Astrocyte (in vitro differentiated cells and primary cell): ENCODE measurements at places on chromosomes 6 and 20. TPM values are rescaled to one million over a fixed set of nuclear protein-coding genes. Genes with fewer than 3 reads are reported as not detected.
A peak's percentile ranks its signal among the peaks of the same experiment; 100 is the strongest.

DNA sequence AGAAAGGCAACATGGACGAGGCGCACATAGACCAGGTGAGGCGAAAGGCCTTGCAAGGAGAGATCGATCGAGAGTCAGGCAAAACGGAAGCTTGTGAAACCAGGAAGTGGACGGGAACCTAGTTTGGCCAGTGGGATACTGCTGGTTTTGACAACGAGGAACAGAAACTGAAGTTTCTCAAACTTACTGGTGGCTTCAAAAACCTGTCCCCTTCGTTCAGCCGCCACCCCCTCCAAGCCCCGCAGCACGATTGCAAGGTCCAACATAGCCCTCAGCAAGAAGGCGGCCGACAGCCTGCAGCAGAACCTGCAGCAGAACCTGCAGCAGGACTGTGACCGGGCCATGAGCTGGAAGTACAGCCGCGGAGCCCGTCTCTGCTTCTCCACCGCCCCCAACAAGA lies 238.0 kb downstream of the KHDC1L start:
- no peak for DNase-seq
- H3K27me3 ChIP-seq, result no peaks in the 10 kb centered on the region
- no peaks in the 10 kb centered on the region for H3K4me1 ChIP-seq
- no peak overlapping the region for H3K27ac ChIP-seq
- no peak overlapping the region for H3K4me3 ChIP-seq

DNA sequence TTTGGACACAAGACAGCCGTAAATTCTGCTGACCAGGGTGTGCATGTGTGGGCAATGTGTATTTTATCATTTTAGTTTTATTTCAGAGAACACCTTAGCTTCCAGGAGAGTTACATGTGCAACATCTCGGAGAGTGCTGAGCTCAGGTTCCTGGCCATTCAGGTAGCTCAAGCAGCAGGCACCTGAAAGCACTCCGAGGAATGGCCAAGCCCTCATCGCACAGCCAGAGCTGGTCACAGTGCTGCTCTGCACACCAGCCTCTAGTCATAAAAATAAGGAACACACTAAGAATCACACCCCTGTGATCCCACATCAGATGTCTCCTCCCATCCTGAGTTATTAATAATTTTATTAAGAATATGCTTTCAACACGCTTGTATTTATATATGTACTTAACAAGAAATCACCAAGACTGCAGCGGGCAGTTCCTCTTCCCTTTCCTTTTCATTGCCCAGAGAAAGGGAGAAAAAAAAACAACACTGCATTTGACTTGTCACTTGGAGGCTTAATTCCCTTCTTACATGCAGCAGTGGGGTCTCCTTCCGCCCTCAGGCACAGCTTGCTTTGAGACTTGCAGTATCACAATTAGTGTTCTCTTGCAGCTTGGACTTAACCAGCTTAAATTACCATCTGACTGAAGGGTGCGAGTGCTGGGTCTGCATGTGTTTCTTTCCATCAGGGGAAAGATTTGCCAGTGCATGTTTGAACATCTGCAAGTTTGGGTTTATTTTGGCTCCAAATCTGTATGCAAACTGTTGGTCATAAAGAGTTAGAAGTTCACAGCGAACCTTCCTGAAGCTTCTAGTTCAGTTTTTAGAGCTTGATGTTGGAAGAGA lies 36.0 kb upstream of the IRF4 start:
- DNase-seq, result no peak
- no peaks in the 10 kb centered on the region for H3K27me3 ChIP-seq
- no peaks in the 10 kb centered on the region for H3K36me3 ChIP-seq
- H3K4me1 ChIP-seq, result no peaks in the 10 kb centered on the region
- H3K4me3 ChIP-seq, result no peak overlapping the region

- DNase-seq, result no peak
- H3K27me3 ChIP-seq, result no peaks in the 10 kb centered on the region
- no peak overlapping the region for H3K27ac ChIP-seq
- no peak overlapping the region for H3K4me3 ChIP-seq
Observed at GRCh38 chr6:143185288-143185687, 124.6 kb downstream of the AIG1 start.

GRCh38 chr20:6104493-6105188 lies 18.2 kb downstream of the FERMT1 start:
- no peaks in the 10 kb centered on the region for H3K4me1 ChIP-seq
- no peak overlapping the region for H3K27ac ChIP-seq
- no peaks in the 10 kb centered on the region for H3K27me3 ChIP-seq
- peak; percentile 44 for DNase-seq
- no peak overlapping the region for H3K4me3 ChIP-seq

DNA sequence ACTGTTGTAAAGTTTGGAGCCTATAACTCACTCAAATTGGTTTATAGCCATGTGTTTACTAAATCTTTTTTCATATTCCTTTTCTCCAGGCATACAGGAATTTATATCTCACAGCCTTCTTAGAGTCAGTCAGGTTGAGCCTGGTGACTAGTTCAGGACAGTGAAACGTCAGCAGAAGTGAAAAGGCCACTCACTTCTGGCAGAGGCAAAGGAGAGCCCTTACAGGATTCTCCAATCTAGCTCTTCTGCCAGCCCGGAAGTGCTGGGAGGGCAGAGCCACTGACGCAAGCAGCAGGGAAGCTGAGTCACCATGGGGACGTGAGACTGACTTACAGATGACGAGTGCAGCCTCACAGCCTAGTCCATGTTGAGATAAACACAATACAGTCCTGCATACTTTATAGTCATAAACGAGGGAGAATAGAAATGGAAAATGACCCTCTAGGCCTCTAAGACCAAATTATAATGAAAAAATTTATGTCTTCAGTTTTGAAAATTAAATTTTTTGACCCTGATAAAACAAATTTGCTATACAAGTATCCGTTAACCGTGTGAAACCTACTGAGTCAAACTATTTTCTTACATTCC lies 1.3 kb downstream of the PXT1 start:
- DNase-seq, result peak; percentile 99
- H3K4me1 ChIP-seq, result peaks cover 34% of the 10 kb centered on the region
- no peaks in the 10 kb centered on the region for H3K36me3 ChIP-seq
- no peak overlapping the region for H3K4me3 ChIP-seq

DNA sequence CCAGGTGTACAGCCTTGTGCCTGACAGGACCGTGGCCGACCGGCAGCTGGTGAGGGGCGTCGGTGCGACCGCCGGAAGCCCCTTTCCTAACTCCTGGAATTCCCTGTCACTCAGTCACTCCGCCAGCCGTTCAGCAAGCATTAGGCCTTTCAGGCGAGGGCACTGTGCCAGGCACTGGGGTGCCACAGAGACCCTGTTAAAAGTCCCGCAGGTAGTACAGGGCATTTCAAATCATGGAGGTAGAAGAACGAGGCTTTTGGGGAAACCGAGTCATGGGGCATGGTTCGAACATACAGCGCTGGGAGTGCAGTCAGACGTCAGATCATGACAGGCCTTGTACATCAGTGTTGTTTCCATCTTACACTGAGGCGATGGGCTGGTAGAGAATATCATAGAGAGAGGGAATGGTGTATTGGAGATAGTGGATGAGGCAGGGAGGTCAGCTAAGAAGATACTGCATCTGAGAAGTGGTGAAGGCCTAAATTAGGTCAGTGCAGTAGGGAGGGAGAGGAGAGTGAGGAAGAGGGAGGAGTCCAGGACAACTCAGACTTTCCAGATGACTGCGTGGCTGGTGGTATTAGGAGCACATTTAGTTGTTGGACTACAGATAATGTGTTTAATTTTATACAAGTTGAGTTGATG lies 892 bp upstream of the DXO start:
- H3K4me3 ChIP-seq, result peak overlapping the region; percentile 87
- no peaks in the 10 kb centered on the region for H3K27me3 ChIP-seq
- H3K27ac ChIP-seq, result peak overlapping the region; percentile 92
- H3K36me3 ChIP-seq, result peaks cover 5% of the 10 kb centered on the region
- peak; percentile 61 for DNase-seq

- H3K36me3 ChIP-seq, result no peaks in the 10 kb centered on the region
- no peaks in the 10 kb centered on the region for H3K27me3 ChIP-seq
- no peak for DNase-seq
- no peak overlapping the region for H3K4me3 ChIP-seq
- H3K4me1 ChIP-seq, result peaks cover 13% of the 10 kb centered on the region
Observed at GRCh38 chr6:34810936-34811632, 19.2 kb downstream of the BLTP3A start.

DNA sequence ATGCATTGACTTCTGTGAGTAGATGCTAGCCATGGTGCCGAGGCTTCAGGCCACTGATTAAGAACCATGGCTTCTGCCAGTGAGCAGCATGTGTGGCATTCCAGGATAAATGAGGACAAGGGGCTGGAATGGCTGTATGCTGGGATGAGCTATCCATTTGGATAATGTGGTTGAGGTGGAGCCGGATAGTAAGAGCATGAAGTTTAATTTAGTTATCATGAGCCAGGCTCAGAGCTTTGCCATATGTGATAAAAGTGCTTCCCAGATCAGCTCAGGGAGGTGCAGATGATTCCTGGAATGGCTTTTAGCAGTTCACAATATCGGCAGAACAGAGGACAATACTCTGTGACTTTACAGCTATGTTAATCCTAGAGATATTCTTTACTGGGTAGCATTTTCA lies 34.6 kb upstream of the RNF8 start:
- peaks cover 9% of the 10 kb centered on the region for H3K4me1 ChIP-seq
- no peaks in the 10 kb centered on the region for H3K27me3 ChIP-seq
- H3K4me3 ChIP-seq, result no peak overlapping the region
- H3K36me3 ChIP-seq, result peaks cover 39% of the 10 kb centered on the region
- DNase-seq, result no peak
- H3K27ac ChIP-seq, result no peak overlapping the region

DNA sequence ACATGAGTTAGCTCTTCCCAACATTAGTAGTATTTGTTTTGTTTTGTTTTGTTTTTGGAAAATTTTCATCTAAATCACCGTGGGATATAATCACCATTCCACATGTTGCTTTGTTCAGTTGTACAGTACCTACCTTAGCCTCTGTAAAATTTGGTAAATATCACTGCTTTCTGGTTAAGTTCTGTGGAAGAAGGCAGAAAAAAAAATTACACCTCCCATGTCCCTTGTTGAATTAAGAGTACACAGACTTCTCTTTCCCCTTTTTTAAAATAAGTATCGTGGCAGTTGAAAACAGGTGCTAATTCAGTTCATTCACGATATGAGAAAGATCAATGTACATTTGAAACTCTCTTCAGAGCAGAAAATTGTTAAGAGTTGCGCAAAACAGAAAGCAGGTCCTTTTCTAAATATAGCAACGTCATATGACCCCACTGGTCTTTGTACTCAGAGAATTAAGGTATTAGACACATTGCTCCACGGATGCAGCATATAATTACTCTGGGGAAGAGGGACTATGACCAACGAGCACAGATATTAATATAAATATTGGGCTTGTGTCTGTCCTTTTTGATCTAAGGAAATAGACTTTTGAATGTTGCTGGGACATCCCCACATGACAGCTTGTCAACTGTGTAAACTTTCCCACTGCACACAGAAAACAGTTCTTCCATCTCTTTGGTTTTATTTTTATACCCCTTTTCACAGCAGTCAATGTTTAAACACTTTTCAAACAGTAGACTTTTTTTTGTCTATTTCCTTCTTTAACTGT lies 58.6 kb upstream of the ZNF217 start:
- H3K4me3 ChIP-seq, result no peak overlapping the region
- H3K36me3 ChIP-seq, result no peaks in the 10 kb centered on the region
- H3K27ac ChIP-seq, result no peak overlapping the region

DNA sequence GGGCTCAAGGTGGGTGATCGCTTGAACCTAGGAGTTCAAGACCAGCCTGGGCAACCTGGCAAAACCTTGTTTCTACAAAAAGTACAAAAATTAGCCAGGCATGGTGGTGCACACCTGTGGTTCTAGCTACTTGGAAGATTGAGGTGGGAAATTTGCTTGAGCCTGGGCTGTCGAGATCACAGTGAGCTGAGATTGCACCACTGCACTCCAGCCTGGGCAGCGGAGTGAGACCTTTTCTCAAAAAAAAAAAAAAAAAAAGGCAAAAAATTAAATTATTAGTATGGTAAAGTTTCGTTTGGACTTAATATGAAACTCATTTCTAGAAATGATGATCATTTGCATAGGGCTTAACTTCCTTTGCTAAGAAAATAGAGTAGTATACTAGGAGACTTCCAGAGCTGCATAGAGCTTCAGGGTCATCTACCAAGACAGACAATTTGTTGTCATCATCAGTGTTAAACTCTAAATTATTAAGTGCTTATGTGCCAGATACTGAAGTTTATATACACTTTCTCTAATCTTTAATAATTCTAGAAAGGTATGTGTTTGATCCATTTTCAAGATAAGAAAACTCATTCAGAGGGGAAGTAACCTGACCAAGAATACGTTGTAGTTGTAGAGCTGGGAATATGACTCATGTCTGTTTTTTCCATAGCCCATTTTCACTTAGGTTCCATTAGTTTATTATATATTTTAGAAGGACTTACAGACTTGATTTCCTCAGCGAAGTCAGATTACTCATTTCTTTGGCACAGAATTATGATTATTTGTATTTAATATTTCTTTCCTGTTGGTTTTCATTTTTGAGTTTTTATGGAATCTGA lies 84.5 kb downstream of the SLC16A10 start:
- DNase-seq, result no peak
- H3K4me1 ChIP-seq, result no peaks in the 10 kb centered on the region
- no peak overlapping the region for H3K27ac ChIP-seq
- peaks cover 4% of the 10 kb centered on the region for H3K27me3 ChIP-seq
- no peaks in the 10 kb centered on the region for H3K36me3 ChIP-seq

DNA sequence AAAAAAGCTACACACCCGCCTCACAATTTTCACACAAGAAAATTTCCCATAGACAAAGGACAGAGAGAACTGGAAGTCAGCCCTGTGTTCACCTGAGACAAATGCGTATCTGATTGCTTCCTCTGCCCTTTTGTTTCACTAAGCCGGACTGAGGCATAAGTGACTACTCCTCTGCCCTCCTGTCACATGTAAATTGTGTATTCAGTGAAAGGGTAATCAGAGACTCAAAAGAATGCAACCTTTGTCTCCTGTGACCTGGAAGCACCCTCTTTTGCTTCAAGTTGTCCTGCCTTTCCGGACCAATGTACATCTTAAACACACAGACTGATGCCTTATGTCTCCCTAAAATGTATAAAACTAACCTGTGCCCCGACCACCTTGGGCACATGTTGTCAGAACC lies 483.8 kb upstream of the EYS start:
- H3K27me3 ChIP-seq, result no peaks in the 10 kb centered on the region
- H3K4me3 ChIP-seq, result no peak overlapping the region
- DNase-seq, result no peak
- no peaks in the 10 kb centered on the region for H3K4me1 ChIP-seq

Gene KIF25
- total RNA-seq, result not detected in 2 replicates

Gene TMEM170B
- 1.5 and 2.5 TPM in 2 replicates for total RNA-seq

Gene IFT52
- 27.0 and 34.8 TPM in 2 replicates for total RNA-seq

Gene BNIP5
- not detected in 2 replicates for total RNA-seq

Gene PBOV1
- not detected in 2 replicates for total RNA-seq

Gene PI16
- total RNA-seq, result not detected in 2 replicates

Gene HTR1B
- 1.2 and 1.9 TPM in 2 replicates for total RNA-seq

Gene EPPIN
- total RNA-seq, result not detected in 2 replicates
